ENCODE measurements at places on chromosomes 6 and 20.
A peak's percentile ranks its signal among the peaks of the same experiment; 100 is the strongest.

- no peak for DNase-seq
Observed at GRCh38 chr20:35708502-35708901, 9.3 kb downstream of the ROMO1 start.

- DNase-seq: no peak
Observed at GRCh38 chr6:31717499-31718222, 2.5 kb downstream of the LY6G6D start.

- DNase-seq: no peak
Observed at GRCh38 chr6:131205481-131206244, 70.4 kb downstream of the AKAP7 start.

- DNase-seq: peak; percentile 31
Observed at GRCh38 chr20:1467355-1468116, 887 bp upstream of the NSFL1C start.

DNA sequence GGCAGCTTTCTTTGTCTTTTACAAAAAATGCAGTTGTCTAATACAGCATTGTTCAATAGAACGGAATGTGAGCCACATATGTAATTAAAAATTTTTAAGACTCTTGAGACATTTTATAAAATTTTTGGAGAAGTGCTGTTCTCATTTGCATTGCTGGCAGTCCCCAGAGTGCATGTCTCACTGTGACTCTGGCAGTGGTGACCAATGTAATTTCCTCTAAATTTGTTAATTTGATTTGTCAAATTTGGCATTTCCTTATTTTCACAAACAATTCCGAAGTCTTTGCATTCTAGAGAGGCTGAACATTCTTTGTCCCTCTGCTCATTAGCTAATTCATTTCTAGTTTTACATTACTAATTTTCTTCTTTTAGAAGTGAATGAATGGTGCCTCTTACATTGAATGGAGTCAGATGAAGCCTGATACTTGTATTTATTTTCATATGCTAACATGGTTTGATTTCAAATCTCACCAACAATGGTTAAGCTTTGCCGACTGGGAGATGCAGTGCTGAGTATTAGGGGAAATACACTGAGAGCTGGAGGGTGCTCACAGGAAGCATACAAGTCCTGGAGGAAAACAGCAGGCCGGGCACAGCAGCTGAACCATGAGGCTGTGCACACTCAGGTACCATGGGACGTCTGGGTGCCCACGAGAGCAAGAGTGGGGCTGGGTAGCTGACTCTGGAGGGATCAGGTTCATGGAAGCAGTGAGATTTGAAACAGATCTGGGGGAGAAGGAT is 68.5 kb upstream of the ARMC2 start:
- DNase-seq: no peak

- DNase-seq: no peak
Observed at GRCh38 chr20:31569163-31570020, 35.7 kb upstream of the ID1 start.

GRCh38 chr20:61883857-61884393 is 181.8 kb downstream of the TAF4 start:
- DNase-seq: no peak

GRCh38 chr6:135935941-135936601 is 84.6 kb downstream of the PDE7B start:
- peak; percentile 29 for DNase-seq

- DNase-seq: no peak
Observed at GRCh38 chr6:129679275-129679674, 30.7 kb downstream of the ARHGAP18 start.

DNA sequence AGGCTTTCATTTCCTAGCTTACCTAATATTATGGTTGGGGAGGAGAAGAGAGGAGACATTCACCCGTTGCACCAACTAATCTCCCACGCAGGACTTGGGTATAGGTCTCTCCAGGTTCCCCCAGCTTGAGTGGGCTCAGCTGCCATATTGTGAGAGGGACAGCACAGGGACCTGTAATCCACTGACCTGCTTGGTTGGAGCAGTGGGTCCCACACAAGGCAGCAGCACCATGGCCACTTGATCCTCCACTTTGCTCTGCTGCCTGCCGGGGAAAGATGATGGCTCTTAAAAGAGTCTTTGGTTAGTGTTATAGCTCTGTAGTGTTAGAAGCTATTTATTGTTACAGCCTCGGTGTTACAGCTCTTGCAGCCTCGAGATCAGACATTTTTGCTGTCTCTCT is 22.5 kb upstream of the ECHDC1 start:
- no peak for DNase-seq

GRCh38 chr6:80010288-80010687 is 5.8 kb downstream of the TTK start:
- no peak for DNase-seq

- no peak for DNase-seq
Observed at GRCh38 chr6:20757761-20758160, 223.5 kb downstream of the CDKAL1 start.

GRCh38 chr6:144344646-144345045 is 59.5 kb downstream of the UTRN start:
- no peak for DNase-seq

DNA sequence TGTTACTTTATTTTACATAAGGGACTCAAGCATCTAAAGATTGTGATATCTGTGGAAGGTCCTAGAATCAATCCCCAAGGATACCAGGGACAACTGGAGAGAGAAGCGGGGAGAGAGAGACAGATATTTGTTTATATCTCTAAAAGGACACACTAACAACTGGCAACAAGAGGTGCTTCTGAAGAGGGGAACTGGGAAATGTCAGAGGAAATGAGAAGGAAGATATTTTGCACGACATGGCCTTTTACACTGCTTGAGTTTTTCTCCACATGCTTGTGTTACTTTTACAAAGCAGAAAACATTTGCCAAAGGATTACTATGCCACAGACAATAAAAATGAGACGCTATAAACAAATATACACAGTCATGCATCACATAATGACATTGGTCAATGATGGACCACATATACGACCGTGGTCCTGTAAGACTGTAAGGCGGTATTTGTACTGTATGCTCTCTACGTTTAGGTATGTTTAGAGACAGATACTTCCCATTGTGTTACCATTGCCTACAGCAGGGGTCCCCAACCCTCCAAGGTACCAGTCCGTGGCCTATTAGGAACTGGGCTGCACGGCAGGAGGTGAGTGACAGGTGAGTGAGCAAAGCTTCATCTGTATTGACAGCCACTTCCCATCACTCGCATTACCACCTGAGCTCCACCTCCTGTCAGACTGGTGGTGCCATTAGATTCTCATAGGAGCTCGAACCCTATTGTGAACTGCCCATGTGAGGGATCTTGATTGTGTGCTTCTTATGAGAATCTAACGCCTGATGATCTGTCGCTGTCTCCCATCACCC is 64.6 kb upstream of the PTPN1 start:
- DNase-seq: no peak

All from putamen (tissue), 1 donor.